ENCODE measurements at places on chromosomes 12 and 14.

GRCh38 chr12:107448198-107448597, 237.4 kb upstream of the PWP1 start:
- DNase-seq = no peak

DNA sequence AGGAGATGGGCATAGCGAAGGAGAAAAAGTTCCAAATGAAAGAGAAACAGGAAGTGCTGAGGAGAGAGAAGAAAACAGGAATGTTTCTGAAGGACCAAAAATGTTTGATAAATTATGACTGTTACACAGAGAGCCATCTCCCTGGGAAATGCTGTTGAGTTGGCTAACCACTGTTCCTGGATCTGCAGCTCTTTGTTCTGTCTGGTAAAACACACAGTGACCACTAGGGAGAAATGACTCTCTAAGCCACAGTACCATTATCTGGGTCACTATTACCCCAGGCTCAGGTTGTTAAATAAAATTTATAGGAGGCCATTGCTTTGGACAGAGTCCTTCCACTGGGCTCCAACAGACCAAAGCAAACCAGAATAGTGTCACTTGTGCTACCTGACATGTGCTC, 219.3 kb downstream of the CRADD start:
- DNase-seq = no peak

DNA sequence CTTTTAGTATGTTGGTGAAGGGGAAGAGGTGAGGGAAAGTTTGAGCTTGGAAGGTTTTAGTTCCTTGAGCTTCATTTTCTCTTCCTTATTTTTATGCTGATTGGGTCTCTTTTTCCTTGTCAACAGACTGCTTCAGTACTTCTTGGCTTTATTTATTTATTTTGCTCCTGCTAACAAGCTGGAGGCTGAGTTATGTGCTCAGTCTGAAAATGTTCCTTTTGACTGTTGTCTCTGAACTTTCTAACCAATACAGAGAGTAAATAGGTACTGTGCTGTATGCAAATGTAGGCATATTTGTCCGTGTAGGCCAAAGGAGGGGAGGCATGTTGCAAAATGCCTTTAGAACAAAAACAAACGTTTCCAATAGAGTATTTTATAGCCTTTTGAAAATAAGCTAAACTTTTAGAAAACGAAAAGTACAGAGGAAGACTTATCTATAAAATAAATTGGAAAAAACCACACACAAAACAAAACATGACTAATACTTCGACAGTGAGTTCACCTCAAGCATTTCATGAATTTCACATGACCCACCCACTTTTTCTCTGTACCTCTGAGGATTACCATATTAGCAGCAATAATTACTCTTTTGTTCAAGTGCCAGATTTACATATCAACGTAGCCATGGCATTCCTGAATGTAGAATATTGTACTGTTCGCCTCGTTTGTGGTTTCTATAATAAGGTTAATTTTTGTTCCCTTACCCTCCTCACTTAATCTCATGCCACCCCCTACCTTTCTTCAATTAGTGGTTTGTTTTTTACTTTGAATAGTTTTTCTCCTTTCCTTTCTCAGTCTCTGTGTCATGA, 4.7 kb upstream of the CREBL2 start:
- DNase-seq = no peak

GRCh38 chr12:106780010-106780631, 5.6 kb downstream of the RIC8B start:
- DNase-seq = no peak

DNA sequence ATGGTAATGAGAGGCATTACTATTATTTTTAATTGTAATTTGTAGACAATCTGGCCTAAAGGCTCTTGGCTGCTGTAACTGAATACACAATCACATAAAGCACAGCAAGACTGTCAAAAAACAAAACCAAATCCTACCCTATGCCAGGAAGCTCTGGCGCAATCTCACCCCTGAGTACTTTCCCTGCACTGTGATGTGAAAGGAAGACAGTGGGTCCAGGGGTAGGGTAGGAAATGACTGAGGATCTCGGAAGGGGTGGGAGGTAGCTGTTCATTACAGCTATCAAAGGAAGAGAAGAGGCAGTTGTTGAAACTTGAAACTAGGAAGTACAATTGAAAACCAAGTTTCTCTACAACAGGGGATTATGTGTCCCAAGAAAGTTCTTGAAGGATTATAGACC, 202.8 kb downstream of the ANO2 start:
- no peak for DNase-seq

DNA sequence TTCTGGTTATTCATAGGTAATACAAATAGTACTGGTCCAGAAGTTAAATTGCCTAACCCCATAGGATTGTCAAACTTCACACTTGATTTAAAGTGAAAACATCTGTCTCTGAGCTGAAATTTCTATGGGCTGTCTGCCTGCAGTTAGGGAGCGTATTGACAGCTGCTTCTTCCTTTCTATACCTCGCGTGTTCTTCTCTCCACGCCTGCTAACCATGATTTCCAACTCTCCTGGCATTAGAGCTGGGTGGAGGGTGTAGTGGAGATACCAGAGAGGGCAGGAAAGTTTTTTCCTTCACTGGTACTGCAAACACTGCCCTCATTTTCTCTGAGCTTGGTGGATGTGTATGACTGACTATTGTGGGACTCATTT, 429.0 kb upstream of the FBXO33 start:
- DNase-seq = no peak

- DNase-seq = no peak
Measured at GRCh38 chr12:6548556-6548955, 7.3 kb downstream of the IFFO1 start.

GRCh38 chr14:99574099-99574880, 29.7 kb downstream of the CCDC85C start:
- no peak for DNase-seq

- no peak for DNase-seq
Measured at GRCh38 chr14:74290415-74290814, 12.3 kb downstream of the ABCD4 start.

DNA sequence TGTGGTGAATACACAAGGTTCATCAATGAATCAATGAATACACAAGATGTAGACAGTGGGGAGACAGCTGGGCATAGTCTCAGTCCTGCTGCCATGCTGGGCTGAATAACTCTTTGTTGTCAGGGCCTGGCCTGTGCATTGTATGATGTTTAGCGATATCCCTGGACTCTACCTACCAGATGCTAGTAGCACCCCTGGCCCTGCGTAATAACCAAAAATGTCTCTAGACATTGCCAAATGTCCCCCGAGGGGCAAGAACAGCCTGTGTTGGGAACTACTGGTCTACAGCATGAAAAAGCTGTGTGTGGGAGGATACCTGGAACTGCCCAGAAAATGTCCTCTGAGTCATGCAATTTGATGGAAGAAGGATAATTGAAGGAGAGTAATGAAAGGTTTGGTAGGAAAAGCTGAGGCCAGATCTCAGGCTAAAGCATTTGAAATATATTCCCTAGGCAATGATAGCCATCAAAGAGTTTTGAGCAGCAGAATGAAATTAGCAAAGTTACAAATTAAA, 128.2 kb downstream of the TMEM30B start:
- DNase-seq = no peak

DNA sequence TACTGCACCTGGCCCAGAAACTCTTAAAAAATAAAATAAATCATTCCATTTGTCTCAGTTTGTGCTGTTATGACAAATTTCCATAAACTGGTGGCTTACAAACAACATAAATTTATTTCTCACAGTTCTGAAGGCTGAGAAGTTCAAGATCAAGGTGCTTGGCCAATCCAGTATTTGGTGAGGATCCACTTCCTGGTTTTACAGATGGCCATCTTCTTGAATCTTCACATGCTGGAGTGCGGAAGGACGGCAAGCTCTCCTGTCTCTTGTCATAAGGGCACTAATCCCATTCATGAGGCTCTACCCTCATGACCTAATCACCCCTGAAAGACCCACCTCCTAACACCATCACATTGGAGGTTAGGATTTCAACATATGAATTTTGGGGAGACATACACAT, 29.9 kb upstream of the MYBPC1 start:
- no peak for DNase-seq

DNA sequence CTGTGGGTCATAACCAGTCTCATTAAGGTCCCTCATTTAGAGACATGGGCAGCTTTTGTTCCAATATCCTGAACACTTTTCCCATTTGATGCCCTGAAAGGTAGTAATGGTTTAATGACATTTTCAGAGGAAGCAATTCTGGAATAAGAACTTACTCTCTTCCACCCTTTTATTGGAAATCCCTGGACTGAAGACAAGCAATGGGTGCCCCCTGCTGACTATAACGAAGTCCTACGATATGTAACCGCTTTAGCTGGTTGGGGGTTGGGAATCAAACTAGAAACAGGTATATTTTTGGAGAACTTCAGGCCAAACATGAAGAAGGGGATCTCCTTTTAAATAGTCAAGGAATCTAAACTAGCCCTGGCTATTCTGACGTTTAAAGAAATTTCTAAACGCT, 20.5 kb downstream of the SARNP start:
- DNase-seq = peak; percentile 19

DNA sequence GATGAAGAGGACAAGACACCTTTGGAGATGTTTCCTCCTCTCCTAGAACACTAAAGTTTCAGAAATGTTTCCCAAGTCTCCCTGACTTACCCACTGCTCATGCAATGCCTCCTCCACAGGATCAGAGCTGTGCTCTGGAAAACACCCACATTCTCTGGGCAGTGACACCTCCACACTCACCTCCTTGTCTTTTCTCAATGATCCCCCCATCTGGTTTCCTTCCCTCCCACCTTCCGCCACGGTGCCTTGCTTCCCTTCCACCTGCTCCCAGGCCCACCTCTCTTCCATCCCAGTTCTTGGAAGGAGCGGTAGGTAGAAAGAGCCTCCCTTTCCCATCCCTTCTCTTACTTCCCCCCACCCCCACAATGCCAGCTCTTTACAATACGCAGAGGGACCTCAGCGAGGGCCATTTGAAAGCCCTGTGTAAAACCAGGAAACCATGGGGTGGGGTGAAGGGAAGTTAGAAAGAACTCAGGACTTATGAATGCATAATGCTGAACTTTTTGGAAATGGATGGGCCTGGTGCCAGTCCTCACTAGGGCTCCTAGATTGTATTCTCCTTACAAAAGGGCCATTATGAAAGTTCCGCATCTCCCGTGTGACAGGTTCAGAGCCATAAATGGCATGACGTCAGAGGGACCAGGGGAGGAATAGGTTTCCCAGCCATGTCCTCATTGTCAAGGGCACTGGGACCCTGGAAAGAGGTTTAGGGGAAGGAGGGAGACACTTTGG, 12.8 kb downstream of the FBLN5 start:
- DNase-seq = no peak

DNA sequence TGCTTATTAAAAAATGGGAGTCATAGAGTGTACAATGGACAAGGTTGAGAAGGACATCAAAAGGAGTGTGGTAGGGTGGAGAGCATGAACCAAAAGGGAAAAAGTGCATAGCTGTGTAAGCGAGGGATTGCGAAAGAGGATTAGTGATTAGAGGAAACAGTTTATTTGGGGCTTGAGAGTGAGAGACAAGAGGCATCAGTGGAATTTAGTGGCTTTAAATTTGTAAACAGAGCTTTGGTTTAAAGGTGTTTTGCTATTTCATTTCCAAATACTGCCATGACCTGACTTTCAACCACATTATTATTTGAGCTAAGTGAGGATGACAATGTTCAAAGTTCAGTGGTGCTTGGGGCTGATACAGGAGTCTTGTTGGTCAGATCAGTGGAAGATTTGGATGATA, 53.4 kb downstream of the SLC16A7 start:
- no peak for DNase-seq

DNA sequence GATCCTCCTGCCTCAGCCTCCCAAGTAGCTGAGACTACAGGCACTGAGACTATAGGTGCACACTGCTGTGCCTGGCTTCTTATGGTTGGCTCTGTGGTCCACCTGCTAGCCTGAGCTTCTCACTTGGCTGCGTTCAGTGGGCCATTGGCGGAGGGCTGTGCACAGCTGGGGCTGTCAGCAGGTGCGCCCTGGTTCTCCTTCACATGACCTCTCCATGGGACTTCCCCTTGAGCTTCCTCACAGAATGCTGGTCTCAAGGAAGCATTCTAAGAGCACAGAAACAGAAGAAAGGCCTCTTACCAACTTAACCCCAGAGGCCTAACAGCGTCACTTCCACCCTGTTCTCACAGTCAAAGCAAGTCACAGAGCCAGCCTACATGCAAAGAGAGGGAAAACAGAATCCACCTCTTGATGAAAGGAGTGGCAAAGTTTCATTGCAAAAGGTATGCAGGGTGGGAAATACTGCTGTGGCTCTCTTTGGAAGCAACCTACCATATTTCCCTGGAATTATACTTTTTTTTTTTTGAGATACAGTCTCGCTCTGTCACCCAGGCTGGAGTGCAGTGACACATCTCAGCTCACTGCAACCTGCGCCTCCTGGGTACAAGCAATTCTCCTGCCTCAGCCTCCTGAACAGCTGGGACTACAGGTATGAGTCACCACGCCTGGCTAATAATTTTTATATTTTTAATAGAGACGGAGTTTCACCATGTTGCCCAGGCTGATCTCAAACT, 9.3 kb downstream of the RILPL2 start:
- no peak for DNase-seq

GRCh38 chr12:45612044-45612794, 117.3 kb upstream of the ARID2 start:
- DNase-seq = no peak

DNA sequence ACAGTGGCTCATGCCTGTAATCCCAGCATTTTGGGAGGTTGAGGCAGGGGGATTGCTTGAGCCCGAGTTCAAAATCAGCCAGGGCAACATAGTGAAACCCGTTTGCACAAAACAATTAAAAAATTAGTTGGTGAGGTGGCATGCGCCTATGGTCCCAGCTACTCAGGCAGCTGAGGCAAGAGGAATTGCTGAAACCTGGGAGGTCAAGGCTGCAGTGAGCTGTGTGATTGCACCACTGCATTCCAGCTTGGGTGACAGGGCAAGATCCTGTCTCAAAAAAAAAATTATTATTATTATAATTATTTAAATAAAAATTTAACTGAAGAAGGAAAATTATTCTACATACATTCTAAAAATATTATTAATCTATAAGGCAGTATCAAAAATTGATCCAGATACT, 164.1 kb downstream of the ITPR2 start:
- no peak for DNase-seq

- no peak for DNase-seq
Measured at GRCh38 chr14:94548999-94549985, 11.9 kb upstream of the SERPINA4 start.

- DNase-seq = no peak
Measured at GRCh38 chr14:70904373-70904772, 2.9 kb upstream of the PCNX1 start.

DNA sequence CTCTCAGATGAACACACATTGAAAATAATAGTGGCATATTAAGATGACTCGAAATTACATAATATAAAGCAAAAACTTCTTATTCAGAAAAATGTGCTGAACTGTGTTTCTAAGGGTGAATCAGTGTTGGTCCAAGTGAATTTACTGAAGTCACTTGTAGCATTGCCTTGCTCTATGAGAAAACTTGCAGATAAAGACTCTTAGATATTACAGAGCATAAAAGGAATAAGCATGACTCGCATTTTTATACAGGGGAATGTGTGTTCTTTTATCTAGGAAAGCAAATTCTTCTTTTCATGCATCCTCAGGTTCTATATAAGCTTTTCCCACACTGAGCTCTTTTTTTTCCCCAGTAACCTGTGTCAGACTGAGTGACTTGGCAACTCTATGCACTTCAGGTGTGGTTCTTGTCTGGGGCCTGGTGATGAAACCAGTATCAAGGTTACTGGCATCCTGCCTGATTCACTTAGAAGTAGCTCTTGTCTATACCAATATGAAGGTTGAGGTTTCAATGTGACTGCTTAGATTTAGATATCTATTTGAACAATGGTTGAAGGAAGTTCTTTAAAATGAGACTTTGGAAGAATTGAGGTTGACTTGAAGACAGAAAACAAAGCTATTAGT, 76.1 kb downstream of the OTOGL start:
- peak; percentile 35 for DNase-seq
